ENCODE measurements at places on chromosomes 3 and 15.

- peak; percentile 6 for DNase-seq
These were observed 142.9 kb upstream of the BFSP2 start for GRCh38 chr3:133256787-133257483.

DNA sequence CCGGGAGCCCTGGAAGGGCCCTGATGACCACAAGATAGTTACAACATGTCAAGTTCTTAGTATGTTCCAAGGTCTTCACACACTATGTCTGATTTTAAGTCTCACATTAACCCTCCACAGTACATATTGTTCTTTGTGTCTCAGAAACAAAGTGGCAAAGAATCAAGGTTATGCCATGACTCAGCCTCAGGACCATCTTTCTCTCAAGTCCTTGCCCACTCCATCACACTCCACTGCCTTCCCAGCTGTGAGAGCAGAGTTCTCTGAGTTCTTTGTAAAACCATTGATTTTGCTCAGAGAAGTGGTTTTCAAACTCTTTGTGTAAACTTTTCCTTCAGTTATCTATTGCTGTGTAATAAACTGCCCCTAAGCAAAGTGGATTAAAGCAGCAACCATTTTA is 67.9 kb upstream of the C3orf80 start:
- DNase-seq, result no peak

GRCh38 chr15:42184296-42184695 is 23.8 kb downstream of the VPS39 start:
- DNase-seq, result no peak

- DNase-seq, result no peak
These were observed 8.7 kb upstream of the RPUSD3 start for GRCh38 chr3:9852528-9852927.

GRCh38 chr3:79521221-79521848 is 246.5 kb downstream of the ROBO1 start:
- DNase-seq, result peak; percentile 37

- DNase-seq, result no peak
These were observed 76.4 kb upstream of the SCN5A start for GRCh38 chr3:38725726-38726419.

DNA sequence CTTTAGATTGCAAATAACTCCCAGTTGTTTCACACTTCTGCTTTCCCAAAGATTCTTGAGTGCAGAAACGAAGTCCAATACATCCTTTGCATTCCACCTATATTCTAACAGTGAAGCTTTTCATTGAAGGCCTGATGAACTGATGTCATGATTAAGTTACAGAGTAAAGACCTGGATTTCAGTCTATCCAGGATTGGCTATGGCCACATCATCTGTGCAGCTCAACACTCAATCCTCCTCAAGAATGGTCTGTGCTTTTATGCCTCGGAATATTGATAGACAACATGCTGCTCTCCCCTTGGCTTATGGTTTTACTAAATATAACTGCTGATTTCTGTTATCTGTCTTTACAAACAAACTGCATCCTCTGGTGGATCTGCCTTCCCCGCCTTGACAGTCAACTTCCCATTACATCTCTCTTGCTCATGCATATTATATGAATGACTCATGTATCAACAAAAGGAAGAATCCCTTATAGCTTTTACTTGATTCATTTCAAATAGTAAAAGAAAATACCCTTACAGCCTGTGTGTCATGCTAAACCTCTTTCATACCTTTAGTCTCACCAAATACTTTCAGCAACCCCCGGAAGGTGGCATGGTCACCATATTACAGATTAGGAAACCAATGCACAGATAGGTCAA is 59.5 kb downstream of the SCN11A start:
- DNase-seq, result no peak

DNA sequence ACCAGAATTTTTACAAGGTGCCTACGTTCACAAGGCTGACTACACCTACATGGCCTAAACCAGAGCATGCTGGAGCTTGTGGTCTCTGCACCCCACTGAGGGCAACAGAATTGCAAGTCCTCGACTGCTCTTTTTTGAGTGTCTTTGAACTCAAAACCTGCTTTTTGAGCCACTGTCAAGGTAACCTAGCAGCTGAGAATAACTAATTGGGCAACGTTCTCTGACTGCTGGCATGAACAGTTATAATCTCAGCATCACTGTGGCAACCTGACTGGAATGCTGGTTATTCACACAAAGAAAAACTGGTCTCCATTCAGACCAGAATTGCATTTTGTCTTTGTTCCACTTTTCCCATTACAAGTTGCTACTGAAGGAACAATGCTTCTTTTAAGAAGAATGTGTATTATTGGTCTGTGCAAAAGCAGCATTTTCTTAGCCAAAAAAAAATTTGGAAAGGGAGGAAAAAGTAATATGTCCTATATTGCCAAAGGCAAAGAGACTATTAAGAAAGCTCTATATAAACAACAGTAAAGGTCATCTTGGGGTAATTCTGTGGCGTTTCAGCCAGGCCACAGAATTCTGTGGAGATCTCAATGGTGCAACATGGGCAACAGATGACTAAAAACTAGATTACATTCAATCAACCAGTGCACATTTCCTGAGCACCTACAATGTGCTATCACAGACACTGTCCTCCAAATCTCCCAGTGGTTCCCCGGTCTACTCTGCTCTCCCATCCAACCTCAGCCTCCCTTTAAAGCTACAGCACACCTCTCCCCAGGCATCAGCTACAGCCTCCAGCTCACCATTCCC is 76.8 kb downstream of the TNIK start:
- DNase-seq, result no peak

GRCh38 chr3:35488526-35488925 is 150.8 kb upstream of the ARPP21 start:
- DNase-seq, result no peak

- no peak for DNase-seq
These were observed 3.6 kb downstream of the PPP1R2 start for GRCh38 chr3:195539479-195539878.

- DNase-seq, result no peak
These were observed 1.3 kb upstream of the THBS1 start for GRCh38 chr15:39579487-39580116.

GRCh38 chr3:154794814-154795445 is 285.2 kb upstream of the MME start:
- DNase-seq, result no peak

- no peak for DNase-seq
These were observed 68.6 kb downstream of the FILIP1L start for GRCh38 chr3:100045696-100046095.
